CD4-positive, alpha-beta T cell treated with Interleukin-10 for 1 hour (primary cell): ENCODE measurements at places on chromosomes 12 and 14.

GRCh38 chr14:41062826-41063225 lies 543.9 kb upstream of the LRFN5 start:
- no peak for DNase-seq

- no peak for DNase-seq
Measured at GRCh38 chr12:49888461-49889151, 15.1 kb downstream of the FAIM2 start.

- DNase-seq = no peak
Measured at GRCh38 chr12:48157889-48158370, 615 bp upstream of the ASB8 start.

GRCh38 chr12:50224026-50224692 lies 57.0 kb upstream of the CERS5 start:
- peak; percentile 59 for DNase-seq

GRCh38 chr12:90280033-90280432 lies 571.4 kb upstream of the ATP2B1 start:
- no peak for DNase-seq

- no peak for DNase-seq
Measured at GRCh38 chr12:4157122-4157521, 116.4 kb upstream of the CCND2 start.

GRCh38 chr12:107332743-107333142 lies 239.4 kb upstream of the CRY1 start:
- no peak for DNase-seq

GRCh38 chr12:26721800-26722199 lies 111.2 kb downstream of the ITPR2 start:
- DNase-seq = no peak

GRCh38 chr12:119175081-119175480 lies 3.6 kb upstream of the HSPB8 start:
- DNase-seq = no peak

DNA sequence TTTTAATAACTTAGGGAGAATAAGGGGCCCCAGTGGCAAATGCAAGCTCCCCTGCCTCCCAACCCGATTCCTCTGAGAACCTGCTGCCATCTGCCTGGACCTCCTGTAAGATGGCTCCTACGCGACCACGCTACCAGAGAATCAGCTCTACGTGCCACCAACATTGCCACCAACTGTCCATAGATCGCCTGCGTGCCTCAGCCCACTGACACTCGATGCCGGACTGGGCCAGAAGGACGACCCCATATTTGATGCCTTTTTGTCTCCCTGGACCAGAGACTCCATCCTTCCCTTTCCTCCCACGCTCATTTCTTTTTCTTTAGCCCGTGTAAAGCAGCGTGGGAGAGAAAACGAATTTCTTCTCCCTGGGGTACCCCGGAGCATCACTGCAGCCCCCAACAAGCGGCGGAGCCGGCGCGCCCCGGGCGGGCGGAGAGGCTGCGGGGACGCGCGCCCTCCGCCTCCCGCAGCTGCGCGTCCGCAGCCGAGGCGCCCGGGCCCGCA lies 565 bp upstream of the KLHL42 start:
- peak; percentile 13 for DNase-seq

DNA sequence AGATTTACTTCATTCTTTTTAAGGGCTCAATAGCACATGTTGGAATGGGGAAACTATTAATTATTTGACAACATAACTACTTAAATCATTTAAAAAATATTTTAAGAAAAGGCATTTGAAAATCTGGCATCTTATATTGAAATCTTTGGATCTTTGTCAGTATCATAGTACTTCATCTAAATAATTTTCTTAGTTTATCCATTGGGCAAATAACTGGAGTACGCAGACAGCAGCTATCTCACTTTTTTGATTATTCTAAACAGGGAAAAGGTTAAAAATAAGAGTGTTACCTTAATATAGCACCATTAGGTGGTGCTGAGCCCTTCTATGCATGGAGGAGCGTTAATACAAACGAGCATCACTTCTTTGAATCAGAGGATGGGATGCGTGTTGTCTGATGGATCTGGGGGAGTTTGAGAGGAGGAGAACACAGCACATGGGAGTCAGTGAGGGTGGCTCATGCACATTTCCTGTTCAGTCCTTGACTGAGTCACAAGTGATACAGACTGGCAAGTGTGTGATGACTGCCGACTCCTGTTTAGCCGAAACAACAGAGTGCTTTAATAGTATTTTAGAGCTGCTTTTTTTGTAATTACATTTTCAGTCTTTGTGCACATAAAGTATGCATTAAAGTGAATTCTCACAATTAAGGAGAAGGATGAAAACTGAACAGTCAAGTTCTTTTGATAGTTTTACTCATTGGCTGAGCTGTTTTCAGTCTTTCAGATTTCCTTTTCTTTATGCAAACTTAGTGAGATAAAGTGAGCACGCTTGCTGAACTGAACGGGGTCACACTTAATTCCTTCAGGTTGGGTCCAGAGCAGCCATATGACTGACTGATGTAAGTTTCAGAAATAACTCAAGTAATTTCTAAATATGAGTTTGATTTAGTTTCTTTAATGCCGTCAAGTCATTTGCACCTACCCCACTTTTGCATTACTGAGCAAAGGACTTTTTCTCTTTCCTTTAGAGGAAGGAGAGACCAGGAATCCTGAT lies 92.7 kb downstream of the DIP2B start:
- DNase-seq = peak; percentile 28

GRCh38 chr14:26887847-26888246 lies 290.0 kb upstream of the NOVA1 start:
- DNase-seq = no peak

DNA sequence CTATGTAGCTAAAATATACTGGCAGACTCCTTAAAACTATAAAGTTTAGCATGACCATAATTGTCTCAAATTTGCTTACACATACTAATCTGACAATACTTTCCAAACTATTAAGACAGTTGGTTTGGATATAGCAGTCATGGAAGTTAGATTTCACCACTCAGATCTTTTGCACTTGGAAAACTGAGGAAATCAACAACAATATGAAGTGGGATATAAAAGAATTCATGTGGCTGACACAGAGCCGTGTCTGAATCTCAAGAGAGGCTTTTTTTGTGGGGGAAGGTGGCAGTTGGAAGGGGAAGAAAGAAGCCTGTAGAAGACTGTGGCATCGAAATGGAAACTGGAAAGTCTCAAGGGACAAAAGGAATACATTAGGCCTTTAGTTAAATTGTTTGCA lies 166.6 kb upstream of the FLRT2 start:
- DNase-seq = no peak

DNA sequence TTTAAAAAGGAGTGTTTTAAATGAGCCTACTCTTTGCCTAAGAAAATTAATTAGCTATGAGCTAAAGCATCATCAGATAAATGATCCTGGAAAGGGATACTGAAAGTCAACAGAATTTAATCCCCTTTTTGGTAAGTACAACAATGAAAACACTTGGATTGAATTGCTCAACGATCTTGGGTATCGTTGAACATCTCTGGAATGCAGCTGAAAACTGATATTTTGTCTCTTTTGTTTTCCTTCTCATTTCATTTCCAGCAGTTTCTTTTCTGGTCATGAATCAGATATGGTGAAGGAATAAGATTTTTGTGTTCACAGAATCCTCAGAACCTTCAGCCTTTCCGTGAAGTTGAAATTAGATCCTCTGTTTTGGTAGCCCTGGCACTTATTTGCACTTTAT lies 771.2 kb downstream of the FSCB start:
- DNase-seq = no peak

DNA sequence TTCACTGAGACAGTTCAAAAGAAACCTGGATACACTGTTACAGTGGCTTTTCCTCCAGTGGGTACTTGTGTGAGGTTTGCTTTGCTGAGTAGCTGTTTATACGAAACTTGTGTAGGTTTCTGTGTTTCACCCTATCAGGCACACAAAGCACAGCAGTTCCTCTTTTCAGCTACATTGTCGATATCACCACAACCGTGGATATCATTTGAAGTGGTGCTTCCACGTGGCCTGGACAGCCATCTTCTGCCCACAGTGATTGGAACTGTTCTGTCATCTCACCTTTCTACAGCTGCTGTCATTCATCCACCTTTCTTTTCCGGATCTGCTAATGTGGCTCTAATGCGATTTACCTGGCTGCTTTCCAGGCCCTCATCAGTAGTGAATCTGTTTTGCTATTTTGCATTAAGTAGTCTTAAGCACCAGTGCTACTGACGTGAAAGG lies 368.8 kb downstream of the SYT1 start:
- DNase-seq = no peak

DNA sequence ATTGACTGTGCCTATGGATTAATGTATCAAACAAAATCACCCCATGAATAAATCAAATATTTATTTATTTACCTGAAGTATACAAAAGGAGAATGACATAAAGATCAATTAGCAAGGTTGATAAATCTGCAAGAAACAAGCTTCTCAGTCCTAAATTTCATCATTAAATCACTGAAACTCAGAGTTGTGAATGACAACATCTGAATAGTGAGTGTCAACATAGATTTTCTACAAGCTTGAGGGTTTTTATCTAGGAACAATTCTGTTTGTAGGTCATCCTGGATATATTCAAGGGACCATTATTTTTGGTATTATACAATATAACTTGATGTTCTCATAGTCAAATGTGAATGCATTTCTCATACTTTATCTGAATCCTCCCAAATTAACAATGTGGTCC lies 17.4 kb upstream of the KLRF1 start:
- no peak for DNase-seq

- DNase-seq = no peak
Measured at GRCh38 chr12:65494537-65494936, 216.1 kb downstream of the MSRB3 start.

DNA sequence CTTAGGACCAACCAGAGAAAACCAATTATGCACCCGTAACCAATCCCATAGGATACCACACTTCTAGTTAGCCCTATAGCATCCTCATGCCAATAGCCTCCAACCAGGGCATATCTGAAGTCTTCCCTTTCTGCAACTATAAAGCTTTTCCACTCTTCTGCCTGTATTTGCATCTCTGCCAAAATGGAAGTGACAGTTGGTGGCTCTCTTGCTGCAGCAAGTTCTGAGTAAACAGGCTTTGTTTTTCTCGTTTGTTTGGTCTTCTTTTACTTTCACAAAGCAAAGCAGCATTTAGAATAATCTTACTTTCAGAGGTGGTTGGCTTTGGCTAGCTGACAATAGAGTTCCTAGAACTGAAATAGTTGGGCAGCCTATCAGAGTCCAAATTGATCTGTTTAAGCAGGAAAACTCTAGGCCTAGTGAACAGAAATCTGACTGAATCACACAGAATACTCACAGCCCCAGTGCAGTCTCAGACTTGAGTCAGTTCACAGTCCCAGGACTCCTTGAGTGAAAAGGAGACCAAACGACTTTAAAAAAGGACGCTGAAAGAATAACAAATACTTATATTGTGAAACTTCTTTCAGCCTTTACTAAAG lies 1029.7 kb upstream of the LRFN5 start:
- DNase-seq = no peak

DNA sequence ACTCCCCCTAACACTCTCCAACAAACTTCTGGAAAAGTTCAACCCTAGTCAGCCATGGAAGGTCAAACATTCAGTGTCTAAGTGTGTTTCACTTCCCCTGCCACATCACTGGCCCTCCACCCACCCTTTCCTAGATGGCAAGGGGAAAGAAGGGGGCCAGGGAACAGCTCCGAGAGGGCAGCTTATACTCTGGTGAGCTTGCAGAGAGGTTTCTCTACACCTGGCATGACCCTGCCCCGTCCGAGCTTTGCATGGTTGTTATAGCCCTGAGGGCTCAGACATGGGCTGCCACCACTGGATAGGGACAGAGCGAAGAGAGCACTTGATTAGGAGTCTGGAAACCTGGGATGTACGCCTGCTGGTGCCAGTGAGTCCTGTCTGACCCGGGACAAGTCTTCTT lies 4.0 kb downstream of the ACVRL1 start:
- no peak for DNase-seq

GRCh38 chr14:38737686-38738407 lies 365.2 kb downstream of the SEC23A start:
- DNase-seq = no peak

DNA sequence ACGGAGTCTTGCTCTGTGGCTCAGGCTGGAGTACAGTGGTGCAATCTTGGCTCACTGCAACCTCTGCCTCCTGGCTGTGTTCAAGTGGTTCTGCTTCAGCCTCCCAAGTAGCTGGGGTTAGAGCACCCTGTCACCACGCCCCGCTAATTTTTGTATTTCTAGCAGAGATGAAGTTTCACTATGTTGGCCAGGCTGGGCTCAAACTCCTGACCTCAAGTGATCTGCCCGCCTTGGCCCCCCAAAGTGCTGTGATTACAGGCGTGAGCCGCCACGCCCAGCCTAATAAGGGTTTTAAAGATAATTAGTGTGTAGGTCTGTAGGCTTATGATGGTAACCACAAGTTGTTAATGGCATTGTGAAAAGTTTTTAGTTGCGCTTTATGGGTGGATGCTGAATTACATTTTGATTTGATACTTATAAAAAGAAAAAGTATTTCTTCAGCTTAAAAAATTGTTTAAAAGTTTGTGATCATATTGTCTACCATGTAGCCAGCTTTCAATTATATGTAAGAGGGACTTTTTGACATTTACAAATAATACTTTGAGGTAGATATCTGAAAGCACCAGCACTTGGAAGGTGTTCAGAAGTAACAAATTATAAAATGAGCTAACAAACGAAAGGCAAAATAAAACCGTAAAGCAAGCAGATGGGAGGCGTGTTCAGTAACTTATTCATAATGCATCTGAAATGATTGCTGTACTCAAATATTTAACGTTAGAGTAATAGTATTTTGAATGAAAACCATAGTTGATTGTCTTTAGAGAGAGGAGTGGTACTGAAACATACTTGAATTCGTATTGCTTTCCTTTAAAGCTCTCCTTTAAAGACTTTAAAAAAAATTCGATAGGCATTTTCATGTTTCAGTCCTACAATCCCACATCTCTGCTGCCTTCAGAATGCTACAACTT lies 37.1 kb downstream of the MDM2 start:
- DNase-seq = no peak
